CD8-positive, alpha-beta memory T cell (primary cell): ENCODE measurements at places on chromosomes 4 and X.

- no peak for DNase-seq
These were observed 194.4 kb upstream of the LDB2 start for GRCh38 chr4:17092736-17093437.

- no peak for DNase-seq
These were observed 100.3 kb upstream of the PDE5A start for GRCh38 chr4:119728692-119729593.

DNA sequence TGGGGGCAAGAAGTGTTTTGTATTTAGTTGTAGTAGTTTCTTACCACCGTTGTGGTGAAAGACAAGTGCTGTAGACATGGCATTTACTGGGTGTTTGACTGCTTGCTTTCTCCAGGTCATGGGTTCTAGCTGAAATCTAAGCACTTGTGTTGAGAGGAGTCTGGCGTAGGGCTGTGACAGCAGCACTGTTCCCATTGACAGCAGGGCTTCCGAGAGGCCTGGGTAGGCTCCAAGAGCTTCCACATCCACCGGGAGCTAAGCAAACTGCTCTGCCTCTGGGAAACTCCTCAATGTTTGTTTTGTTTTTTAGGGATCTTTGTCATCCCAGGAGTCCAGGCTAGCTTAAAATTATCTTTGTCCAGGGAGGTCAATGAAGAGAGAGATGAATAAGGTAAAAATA is 44.3 kb downstream of the BMPR1B start:
- DNase-seq = no peak

GRCh38 chr4:149173241-149174013 is 642.2 kb downstream of the IQCM start:
- DNase-seq = no peak

GRCh38 chr4:26493461-26493860 is 3.2 kb upstream of the CCKAR start:
- no peak for DNase-seq

GRCh38 chr4:140103676-140104075 is 50.3 kb downstream of the MAML3 start:
- peak; percentile 15 for DNase-seq
